ENCODE measurements at places on chromosomes 3 and 15.

DNA sequence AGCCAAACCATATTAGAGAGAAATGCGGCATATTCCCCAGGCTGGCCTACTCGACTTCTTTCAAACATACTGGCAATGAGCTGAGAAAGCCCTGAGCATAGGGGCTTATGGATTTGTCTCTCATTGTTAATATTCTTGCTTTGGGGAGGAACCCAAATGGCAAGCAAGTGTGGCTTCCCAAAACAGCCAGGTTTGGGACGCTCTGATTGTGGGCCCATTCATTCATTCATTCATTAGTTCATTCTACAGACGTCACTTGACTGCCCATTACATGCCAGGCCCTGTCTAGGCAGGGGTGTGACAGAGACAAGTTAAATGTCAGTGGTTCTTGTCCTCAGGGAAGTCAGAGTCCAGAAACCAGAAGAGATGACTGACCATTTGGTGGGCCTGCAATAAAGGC, 77.4 kb upstream of the THBS1 start:
- no peak for DNase-seq

DNA sequence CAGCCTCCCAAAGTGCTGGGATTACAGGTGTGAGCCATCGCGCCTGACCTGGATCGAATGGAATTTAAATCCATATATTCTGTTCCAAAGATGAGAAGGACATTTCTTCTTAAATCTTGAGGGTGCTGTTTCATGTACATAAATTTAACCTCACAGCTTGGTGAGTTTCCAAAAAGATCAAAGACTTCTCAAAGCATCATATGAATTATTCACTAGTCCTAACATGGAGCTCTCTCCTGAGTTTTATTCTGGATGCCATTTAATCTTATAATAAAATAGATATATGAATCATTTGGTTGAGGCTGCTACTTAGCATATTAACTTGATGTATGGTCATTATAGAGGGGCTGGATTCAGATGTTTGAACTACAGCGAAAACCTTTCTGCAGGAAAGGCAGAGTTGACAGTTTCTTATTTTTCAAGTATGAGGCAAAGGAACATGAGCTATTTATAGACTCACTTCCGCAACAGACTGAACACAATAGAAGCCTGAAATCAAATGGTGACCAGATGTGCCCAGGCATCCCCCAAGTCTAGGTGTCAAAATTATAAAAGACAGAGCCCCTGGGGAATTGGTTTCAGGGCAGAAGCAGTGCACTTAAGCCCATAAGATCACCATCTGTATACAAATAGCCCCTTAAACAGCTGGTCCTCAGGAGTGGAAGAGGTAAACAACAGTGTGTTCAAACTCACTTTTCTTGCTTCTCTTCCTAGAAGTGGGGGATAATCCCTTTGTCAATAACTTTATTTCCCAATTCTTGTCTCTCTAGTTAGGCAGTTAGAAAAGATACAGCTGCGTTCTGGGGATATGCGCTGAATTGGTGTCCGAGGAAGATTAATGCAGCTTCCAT, 29.7 kb downstream of the STARD9 start:
- DNase-seq = peak; percentile 78

DNA sequence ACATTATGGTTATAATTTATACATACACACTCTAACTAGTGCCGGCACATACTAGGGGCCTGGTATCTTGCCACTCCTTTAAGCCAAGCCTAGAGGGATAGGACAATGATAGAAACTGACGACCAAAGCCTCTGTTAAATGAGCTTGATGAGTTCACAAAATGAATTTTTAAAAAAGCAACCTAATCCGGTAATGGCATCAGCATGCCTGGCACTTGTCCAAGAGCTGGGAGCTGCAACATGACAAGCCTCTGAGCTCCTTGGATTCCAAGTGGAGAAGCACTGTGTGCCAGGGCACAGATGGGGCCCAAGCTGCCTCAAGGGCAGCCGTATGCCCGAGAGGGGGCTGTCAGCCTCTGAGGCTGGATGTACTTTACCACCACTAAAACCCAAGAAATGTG, 9.7 kb downstream of the ETV5 start:
- peak; percentile 73 for DNase-seq

GRCh38 chr3:148914936-148915690, 50.0 kb downstream of the CPA3 start:
- no peak for DNase-seq

DNA sequence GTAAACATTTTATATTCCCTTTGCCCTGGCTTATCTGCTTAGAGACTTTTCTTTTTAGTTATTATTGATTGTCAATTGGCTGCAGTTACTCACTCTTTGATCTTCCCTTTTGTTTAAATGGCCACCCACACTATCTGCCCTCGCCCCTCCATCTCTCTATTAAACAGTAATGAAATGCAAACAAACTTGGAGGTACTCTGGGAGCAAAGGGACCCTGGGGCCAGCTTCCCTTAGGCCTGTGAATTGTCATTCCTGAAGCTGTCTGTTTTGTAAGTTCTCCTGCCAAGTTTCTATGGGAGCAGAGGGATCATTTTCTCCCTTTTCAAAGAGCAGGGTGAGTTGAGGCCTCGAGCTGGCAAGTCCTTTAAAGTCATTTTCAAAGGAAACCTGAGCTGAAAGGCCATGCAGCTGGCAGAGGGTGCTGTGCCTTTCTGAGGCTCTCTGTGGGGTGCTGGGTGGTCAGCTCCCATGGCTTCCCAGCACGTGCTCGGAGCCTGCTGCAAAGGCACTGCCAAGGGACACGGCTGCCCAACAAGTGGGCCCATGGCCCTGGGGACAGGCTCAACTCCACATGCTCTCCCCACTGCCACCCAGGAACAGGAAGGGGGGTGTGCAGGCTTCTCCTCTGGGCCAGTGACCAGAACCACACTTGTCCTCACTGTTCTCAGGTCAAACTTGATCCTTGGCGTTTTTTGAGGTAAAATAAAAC, 17.4 kb upstream of the RTP2 start:
- no peak for DNase-seq

- DNase-seq = no peak
Measured at GRCh38 chr15:57059026-57059660, 140.7 kb downstream of the TCF12 start.

DNA sequence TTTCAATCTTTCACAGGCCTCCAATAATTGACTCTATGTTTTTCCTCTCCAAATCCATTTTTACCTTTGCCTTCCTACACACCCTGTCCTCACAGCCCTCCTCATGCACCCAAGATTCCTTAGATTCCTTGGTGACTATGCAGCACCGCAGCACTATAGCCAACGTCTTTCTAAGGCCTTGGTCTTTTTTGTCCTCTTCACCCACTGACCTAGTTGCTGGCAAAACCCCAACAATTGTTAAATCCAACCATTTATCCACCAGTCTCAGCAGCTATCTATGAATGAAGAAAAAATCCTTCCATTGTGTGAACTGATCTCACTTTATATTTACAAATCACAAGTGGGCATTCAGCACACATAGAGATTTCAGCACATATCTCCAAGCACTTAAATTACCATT, 203.9 kb downstream of the VGLL3 start:
- DNase-seq = no peak

DNA sequence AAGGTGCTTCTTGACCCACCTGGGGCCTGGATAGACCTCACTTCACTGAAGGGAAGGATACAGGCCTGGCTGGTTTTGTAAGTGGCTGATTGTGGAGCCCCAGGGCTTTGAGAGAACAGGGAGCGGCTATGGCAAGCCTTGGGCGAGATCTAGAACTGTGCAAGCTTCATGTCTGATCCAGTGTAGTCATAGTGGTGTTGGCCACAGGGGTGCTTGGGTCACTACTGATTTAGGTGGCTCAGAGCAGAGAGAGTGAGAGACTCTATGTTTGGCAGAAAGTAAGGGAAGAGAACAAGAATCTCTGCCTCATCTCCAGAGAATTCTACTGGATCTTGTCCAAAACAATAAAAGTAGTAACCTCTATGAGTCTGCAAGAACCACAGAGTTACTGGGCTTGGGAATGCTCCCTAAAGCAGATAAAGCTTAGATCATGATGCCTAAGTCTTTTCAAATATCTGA, 394.2 kb upstream of the EPHA3 start:
- DNase-seq = no peak

- DNase-seq = no peak
Measured at GRCh38 chr3:27125821-27126501, 243.2 kb downstream of the NEK10 start.

DNA sequence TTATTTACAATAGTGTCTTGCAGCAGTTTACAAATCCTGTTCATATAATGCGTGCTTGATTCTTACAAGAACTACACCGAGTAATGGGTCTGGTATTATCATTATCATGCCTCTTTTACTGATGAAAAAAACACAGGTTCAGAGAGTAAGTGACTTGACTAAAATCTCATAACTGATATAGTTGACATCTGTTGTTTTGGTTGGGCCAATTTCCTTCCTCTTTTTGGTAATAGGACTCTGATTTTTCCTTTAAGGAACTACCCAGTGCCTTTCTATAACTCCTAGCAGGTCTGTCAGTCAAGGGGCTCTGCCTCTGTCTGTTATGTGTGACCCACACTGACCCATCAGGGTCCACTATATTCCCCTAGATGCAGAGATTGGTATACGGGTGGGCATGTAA, 14.6 kb upstream of the BLOC1S6 start:
- no peak for DNase-seq

DNA sequence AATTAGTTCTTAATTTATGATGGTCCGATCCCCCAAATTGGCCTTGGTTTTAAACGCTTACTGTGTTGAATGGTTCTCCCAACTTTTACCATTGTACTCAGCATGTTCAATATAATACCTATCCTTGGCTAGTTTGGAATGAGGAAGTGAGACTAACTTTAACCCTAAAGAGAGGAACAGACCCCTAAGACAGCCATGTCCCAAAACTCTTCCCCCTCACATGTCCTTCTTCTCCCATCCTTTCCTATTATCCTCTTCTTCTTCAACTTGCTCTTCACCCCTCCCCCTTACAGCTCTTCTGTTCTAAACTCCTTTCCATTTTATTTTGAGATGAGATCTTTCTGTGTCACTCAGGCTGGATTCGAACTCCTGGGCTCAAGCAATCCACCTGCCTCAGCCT, 116.5 kb downstream of the RBMS3 start:
- no peak for DNase-seq

DNA sequence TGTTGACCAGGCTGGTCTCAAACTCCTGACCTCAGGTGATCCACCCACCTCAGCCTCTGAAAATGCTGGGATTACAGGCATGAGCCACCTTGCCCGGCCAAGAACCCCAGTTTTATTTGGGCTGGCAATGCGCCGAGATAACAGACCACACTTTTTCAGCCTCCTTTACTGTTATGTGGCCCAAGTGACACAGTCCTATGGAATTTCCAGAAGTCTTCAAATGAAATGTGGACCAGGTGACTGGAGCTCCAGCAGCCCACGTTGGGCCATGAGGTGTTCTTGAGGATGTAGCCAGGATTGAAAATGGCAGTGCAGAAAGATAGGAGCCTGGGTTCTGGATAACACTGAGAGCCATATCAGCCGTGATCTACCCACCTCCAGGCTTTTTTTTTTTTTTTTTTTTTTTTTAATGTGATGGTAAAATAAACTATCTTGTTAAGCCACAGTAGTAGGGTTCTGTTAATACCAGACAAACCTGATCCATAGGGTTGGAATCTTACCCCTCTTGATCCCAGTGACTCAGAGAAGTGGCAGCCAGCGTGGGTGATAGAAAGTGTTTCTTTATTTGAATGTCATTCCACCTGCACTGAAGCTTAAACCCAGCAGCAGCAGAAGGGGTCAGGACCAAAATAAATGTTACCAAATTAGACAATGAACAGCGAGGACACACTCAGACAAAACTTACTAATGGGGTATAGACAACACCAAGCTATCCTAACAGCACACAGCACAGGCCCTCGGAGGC, 55.6 kb downstream of the LHFPL4 start:
- DNase-seq = no peak

- no peak for DNase-seq
Measured at GRCh38 chr3:23576379-23576959, 229.3 kb upstream of the UBE2E1 start.

DNA sequence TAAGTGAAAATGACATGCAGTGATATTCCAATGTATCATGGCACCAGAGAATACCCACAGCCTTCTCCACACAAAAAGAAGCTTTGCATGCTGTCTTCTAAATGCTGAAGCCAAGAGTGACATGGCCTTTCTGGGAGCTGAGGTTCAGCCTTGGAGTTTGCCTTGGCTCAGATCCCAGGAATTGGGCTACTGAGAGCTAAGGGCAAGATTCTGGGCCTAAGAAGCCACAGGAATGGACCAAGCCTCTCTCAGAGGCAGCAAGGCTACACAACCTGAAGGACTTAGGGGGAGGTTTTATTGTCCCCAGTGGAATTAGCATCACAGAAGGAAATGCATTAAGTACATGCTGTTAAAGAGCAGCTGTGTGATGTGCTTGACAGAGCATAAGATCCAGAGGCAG, 1078.5 kb downstream of the TUSC7 start:
- DNase-seq = peak; percentile 16

DNA sequence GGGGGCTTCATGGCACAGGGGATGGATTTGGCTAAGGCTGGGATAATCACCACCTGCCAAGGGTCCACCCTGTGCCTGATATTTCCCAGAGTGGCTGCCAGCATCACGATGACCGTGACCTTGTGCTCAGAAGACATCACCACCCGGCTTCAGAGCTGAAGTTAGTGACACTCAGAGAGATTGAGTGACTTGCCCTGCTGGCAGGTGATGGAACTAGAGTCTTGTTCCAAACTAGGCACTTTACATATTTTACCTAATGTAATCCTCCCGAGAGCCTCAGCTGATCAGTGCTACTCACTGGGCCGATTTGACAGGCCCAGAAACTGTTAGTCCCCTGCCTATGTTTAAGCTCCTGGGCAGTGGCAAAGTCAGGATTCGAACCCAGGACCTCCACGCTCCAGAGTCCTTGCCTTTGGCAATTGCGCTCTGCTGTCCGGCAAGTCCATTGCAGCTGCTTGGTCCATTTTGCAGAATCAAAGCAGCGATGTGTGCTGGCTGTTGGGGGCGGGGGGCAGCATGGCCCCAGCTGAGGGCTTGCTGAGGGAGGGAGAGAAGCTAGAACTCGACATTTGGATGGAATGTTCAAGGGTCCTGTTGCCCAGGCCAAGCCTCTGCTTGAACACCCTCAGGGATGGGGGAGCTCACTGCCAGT, 74.8 kb upstream of the GATA2 start:
- no peak for DNase-seq
